ENCODE measurements at places on chromosomes 11 and 22. TPM values are rescaled to one million over a fixed set of nuclear protein-coding genes. Genes with fewer than 3 reads are reported as not detected.

Gene PATE4
- total RNA-seq, result not detected

Gene KCNQ1
- not detected for total RNA-seq

Gene C22orf31
- not detected for total RNA-seq

Gene HSPB2
- 0.63 TPM for total RNA-seq

Gene TUBA8
- total RNA-seq, result 0.63 TPM

Gene CHRDL2
- total RNA-seq, result 0.17 TPM

Gene MUC6
- not detected for total RNA-seq

Gene OR52I2
- not detected for total RNA-seq

Gene SPECC1L
- 26.2 TPM for total RNA-seq

Gene C22orf39
- total RNA-seq, result 26.3 TPM

Gene RTN4RL2
- total RNA-seq, result under 0.01 TPM

Gene APOL5
- total RNA-seq, result not detected

Gene OR2AG2
- total RNA-seq, result 0.16 TPM

Gene THY1
- 11.0 TPM for total RNA-seq

Gene SMIM38
- 0.32 TPM for total RNA-seq

All from bronchial smooth muscle cell (primary cell).